ENCODE measurements at places on chromosomes 13 and 19.

GRCh38 chr13:101283782-101284181 is 132.5 kb downstream of the NALCN start:
- no peak for DNase-seq

DNA sequence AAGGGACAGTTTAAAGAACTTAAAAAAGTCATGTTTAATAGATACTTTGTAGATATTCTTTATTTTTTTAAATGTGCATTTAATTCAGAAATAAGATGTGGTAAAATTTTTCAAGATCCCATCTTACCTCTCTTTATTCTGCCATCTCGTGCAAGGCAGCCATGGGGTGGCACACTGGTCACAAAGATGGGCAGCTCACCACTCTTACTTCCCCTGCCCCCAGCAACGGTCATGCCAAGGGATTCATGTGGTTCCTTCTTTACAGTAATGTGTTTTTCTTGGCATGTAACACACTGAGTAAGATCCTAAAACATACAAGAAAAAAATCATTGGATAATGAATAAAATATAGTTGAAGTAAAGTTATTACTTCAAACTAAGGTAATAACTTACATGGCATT is 64.2 kb downstream of the LNX2 start:
- no peak for DNase-seq

DNA sequence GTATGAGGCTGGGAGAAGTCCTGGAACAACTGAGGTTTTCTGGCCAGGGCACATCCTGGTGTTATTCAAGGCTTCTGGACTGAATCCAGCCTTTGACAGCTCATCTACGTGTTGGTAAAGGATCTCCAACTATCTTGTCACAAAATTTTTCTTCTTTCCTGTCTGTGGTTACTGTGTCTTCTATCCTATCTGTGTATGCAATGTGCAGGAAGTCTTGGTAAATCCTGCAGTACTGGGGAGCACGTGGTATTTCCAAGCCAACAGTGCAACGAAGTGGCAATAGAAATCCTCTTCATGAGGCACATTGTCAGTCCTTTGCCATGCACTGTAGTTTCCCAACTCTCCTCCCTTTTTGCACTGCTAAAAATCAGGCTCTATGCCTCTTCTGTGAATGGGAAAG is 86.7 kb downstream of the ZNF100 start:
- no peak for DNase-seq

DNA sequence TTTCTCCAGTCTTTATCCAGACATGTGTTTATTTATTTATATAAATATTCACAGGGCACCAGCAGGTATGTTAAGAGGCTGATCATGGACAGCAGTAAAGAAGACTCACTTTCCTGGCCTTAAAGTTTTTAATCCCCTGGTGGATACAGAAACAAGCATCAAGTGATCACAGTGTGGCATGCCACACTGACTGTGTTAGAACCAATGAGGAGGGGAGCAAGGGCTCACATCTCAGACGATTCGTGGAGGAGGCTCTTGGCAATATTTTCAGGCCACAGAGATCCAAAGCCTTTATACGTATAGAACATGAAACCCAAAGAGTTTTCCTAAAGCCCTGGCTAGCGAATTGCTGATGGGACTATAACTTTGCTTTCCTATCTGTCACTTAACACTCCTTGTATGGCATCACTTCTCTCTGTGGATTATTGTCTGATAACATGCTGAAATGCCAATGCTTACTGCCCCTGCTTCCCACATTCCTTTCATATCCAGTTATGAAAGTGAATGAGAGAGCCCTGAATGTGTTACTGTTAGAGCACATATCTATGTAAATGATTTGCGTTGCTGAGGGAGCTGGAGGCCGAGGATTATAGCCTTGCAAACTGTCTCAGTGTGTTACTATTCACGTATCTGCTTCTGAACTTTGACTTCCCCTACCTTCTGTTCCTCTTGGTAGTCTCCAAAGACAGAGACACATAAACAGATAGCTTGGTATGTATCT is 37.6 kb downstream of the POLR1D start:
- DNase-seq: no peak

DNA sequence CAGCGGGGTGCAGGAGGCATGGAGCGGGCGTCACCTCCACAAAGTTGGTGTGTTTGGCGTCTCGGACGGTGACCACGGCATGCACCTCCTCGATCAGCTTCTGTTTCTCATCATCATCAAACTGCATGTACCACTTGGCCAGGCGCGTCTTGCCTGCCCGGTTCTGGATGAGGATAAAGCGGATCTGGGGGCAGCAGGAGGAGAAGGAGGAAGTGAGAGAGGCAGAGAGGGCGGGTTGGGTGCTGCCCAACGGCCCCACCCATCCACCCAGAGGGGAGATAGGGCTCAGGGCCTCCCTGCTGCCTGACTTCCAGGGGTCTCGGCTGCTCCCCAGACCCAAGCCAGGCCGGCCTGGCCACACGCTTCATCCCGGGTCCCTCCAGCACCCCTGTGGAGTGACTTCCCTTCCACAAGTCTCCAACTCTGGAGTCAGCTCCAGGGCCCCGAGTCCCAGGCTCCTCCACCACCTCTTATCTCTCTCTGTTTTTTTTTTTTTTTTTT is 4.6 kb downstream of the AP2S1 start:
- no peak for DNase-seq

GRCh38 chr13:47459512-47459911 is 541.6 kb downstream of the SUCLA2 start:
- DNase-seq: no peak

DNA sequence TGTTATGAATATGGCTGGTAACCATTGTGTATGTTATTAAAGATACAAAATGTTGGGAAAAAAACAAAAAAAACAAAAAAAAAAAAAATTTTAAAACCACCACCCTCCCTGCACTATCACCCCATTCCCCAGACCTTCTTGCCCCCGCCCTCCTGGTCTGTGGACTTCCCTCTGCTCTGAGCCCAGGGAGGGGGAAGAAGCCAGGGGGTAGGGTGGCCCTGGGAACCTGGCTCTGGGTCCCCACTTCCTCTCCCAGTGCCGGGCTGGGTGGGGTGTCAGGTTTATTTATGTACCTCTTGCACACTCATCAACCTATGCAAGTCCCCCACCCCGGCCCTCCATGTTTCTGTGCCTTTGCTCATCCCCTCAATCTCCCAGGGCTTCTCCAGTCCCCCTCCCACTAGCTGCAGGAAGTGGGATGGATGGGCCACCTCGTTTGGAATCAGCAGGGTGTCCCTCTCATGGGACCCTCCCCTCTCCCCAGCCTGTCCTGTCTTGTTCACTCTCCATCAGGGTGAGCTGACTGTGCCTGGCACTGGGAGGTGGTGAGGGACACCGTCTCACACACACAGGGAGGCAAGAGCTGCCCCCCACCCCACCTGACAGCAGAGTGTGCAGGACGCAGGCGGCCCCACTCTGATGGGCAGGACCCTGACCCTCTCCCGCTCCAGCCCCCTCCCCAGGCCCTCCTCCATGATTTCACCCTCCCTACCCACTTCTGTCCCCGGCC is 5.9 kb downstream of the PAF1 start:
- DNase-seq: no peak

DNA sequence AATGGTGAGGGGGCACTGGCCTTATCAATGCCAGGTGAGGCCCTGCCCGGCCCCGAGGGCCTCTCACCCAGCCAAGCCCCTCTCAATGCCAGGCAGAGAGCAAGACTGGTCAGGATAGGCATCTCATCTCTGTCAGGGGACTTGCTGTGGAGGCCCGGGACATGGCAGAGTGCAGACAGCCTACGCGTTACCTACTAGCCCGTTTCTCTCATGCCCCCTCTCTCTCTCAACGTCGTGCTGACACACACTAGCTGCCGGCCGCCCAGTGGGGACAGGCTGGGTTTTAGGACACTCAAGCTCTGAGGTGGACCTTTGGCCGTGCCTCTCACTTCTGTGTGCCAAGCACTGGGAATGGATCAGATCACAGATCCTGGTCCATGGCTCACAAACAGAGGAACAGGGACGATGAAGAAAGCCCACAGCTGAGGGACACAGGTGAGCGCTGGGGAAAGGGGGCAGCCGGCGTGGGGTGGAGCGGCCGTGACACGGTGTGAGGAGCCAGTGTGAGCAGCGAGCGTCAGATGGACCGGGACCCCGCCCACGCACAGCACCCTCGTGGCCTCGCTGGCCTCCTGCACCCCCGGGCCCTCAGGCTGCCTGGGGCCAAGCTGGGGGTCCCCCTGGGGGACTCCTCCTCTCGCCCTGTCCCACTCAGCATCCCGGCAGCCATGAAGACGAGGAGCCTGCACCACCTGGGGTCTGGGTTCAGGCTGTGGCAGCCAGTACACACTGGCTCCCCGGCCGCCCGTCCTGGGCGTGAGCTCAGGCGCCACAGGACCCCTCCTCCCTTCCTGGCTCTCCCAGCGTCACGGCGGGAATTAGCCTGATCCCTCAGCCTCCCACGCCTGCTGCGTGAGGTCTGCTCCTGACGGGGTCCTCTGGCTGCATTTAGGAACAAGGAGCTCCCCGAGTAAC is 76.9 kb upstream of the C13orf46 start:
- DNase-seq: no peak

- DNase-seq: no peak
Observed at GRCh38 chr19:41694831-41695635, 7.0 kb upstream of the CEACAM7 start.

- DNase-seq: no peak
Observed at GRCh38 chr19:10830931-10831779, 4.9 kb downstream of the TMED1 start.

DNA sequence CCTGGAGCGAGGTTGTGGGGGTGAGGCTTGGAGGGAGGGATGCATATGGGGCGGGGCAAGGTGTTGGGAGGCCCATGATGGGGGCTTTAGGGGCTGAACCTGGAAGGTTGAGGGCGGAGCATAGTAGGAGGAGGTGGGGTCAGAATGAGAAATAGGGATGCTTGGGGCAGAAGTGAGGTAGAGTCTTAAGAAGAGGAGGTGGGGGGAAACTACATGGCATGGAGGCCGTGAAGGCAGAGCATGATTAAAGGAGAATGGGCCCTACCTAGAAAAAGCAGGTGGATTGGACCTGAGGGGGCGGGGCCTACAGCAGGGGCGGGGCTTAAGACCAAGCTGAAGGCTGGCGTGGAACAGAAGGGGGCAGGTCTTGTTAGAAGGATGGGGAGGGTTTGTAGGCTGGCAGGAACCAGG is 799 bp downstream of the NR1H2 start:
- DNase-seq: peak; percentile 79

DNA sequence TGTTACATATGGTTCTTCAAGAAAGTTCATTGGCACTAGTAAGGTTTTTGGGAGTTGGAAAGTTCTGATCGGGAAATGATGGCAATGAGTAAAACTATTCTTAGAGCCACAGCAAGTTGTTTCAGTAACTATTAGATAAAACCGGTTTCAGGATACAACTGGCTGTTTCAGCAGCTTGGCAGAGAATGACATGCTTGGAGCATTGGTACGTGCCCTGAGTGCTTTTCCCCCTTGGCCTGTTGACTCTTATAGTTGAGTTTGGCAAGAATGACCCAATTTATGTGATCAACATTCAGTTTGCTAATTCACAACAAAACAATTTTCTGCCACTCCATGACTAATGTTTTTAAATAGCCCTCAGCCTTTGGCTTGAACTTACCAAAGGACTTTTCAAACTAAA is 10.8 kb upstream of the ZNF491 start:
- no peak for DNase-seq

GRCh38 chr13:19957320-19958154 is 990 bp upstream of the ZMYM2 start:
- peak; percentile 88 for DNase-seq

DNA sequence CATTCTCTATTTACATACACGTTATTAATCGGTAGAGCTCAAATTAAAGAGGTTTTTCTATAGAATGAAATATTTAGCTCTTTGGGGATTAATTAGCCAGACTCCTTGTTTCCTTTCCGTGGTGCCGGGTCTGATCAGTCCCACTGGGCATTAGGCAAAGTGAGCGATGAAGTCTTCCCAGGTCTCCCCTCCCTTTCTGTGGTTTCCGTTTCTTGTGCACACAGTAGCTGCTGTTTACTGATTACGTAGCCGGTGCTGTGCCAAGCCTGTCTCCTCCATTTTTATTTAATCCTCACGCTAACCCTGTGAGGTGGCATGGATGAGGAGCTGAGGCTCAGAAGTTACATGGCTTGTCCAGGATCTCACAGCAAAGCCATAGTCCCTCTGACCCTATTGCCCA is 9.0 kb downstream of the SLC25A15 start:
- DNase-seq: no peak

- no peak for DNase-seq
Observed at GRCh38 chr13:32032759-32033158, 1.2 kb downstream of the FRY start.

- no peak for DNase-seq
Observed at GRCh38 chr19:34306213-34306661, 51.9 kb downstream of the GARRE1 start.

GRCh38 chr13:30415430-30416030 is 6.8 kb upstream of the UBE2L5 start:
- DNase-seq: no peak
